Activated CD8-positive, alpha-beta memory T cell treated with anti-CD3 and anti-CD28 coated beads for 1 hour (primary cell): ENCODE measurements at places on chromosomes 3 and 15.

GRCh38 chr15:98841419-98841970 lies 166.1 kb downstream of the PGPEP1L start:
- DNase-seq: no peak

- DNase-seq: no peak
Observed at GRCh38 chr3:104873331-104873730, 493.4 kb upstream of the ALCAM start.

- no peak for DNase-seq
Observed at GRCh38 chr3:21436835-21437234, 314.2 kb downstream of the ZNF385D start.

DNA sequence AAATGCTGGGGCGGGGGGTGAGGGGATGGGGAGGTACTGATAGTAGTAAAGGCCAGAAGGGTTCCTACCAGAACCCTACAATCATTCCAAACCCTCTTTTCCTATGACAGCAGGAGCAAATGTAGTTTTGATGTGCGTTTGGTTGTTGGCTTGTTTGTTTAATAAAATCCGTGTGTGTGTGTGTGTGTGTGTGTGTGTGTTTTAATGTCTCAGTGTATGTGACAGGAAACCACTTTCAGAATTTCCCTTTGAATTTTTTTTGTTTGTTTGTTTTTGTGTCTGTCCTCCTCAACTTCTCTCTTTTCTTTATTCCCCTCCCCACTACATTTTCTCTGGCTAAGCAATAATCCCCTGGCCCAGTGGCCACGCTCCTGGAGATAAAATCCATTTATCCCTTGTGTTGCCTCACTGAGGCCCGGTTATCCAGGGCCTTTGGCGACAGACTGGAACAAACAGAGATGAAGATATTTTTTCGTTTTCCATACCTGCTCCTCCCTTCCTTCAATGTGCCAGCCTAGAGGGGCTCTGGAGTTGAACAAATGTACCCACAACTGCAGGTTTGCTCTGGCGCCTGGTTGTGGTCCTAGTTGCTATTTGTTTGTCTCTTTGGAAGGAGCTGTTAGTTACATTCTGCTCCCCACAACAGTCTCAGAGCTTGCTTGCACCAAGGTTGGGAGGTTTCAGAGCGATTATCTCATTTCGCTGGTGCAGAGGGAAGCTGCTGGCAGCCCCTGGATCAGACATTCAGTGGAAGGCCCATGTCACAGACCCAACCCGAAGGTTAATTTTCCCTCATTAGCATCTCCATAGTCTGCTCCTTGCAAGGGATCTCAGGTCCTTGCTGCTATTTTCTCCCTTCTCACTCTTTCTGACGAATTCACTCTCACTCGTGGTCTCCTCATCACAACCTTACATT lies 17.9 kb downstream of the NR2F2 start:
- no peak for DNase-seq
